ENCODE measurements at places on chromosomes 6 and 20.

- DNase-seq = peak; percentile 53
Observed at GRCh38 chr20:51926670-51927305, 124.5 kb upstream of the SALL4 start.

- DNase-seq = no peak
Observed at GRCh38 chr20:21167261-21167660, 41.4 kb downstream of the KIZ start.

- no peak for DNase-seq
Observed at GRCh38 chr20:49646126-49646525, 67.6 kb downstream of the B4GALT5 start.

DNA sequence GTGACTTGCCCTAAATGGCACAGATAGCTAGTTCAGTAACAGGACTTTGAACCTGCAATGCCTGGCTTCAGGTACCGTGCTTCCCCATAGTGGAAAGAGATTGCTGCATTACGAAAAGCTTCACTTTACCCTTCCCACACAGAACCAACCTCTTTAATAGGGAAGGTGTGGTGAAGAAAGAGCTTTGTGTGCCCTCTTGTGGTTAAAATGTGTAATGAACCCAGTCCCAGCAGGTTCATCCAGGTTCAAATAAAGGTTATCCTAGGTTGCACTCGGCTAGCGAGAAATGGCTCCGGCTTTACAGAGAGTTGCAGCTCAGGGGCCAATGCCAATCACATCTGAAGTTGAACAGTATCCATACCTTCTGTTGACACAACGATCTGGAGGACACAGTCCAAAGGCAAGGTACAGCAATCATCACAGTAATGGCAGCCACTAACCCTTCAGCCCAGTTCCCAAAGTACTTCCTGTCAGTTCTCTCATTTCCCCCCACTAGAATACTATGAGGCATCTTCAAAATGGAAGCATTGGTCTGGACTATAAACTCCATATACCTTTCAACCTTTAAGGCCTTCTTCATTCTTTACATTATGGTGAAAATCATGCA, 3.0 kb downstream of the DEFB115 start:
- peak; percentile 72 for DNase-seq

DNA sequence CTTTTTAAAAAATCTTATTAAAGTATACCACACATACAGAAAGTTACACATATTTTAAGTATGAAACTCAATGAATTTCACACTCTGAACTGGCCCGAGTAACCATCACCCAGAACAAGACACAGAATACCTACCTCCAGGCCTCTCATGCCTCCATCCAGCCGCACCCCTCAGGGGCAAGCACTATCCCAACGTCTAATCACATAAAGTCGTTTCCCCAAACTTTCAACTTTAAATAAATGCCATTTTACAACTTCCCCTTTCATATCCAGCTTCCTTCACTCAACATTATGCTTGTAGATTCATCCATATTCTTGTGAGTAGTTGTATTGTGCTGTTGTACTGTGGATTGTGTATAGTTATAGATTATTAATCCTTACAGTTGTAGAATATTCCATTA, 539.1 kb downstream of the CD83 start:
- DNase-seq = no peak

DNA sequence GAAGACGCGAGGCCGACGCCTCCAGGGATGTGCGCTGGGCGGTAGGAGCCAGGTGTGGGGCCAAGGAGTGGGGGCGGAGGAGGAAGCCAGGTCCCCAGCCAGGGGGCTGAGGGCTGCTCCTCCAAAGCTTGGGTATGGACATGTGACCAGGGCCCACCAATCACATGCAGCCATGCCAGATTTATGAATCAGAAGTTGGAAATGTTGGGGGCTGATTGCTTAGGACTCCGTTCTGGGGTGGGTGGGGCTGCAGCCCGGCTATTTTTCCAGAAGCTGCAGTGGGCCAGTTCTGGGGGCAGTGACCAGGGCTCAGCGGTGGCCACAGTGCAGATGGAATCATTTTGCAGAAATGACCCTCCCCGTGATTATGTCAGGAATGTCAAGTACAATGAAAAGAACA, 96.0 kb downstream of the CEBPB start:
- DNase-seq = peak; percentile 64
